ENCODE measurements at places on chromosomes 5 and 9.

GRCh38 chr9:89808756-89809181 lies 204.0 kb downstream of the GADD45G start:
- no peak for DNase-seq

DNA sequence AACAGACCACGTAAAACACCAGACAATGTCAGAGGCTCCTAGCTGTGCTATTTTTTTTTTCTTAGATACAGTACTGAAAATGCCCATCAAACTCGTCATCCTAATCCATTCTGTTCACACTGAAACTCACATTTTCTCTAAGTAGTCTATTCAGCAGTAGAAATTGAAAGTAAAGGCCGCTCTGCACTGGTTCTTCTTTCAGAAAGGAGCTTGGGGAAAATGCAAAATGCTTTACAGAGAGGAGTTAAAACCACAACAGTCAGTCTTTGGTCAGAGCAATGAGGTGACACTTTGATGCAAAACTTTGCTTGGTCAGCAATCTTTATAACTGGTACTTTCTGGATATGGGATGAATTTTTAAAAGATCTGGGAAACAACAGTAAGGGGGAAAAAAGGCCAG lies 43.8 kb upstream of the SUSD1 start:
- no peak for DNase-seq

DNA sequence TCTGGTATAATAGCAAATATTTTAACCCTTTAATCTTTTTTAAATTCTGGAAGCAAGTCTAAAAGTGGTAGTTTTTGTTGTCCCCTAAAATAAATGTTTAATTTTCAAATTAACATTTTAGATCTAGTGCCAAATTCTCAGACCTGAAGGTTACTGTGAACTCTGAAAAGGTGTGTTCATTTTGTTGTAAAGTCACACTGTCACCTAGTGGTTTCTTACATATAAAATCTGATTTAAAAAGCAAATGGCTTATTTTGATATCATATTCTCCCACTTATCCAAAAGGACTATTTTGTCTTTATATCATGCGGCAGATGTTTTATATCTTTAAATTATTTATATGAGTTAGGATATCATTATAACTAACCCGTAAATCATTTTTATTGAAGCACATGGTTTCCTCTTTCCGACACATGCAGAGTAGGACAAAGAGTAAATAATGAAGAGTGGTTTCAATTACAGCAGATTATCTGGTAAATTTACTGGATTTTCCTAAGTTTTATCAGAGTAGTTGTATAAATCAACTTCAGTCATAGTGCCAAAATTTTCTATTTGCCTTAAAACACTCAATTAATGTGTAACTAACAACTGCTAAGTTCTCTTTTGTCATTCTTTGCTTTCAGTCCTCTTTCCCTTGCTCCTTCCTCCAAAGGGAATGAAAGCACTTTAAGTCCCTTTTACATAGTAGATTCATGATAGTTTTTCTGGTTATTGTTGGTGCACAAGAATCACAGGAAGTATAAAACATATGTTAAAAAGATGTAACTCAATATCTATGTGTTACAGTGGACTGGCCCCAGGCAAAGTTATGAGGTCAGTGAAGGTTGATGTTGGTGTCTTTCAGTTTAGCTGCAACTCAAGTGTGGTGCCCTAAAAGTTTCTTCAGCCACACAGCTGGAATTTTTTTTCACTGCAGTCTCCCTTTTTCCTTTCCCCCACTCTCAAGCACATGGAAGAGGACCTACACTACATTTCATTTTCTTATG lies 189.6 kb downstream of the COX7C start:
- DNase-seq: no peak

DNA sequence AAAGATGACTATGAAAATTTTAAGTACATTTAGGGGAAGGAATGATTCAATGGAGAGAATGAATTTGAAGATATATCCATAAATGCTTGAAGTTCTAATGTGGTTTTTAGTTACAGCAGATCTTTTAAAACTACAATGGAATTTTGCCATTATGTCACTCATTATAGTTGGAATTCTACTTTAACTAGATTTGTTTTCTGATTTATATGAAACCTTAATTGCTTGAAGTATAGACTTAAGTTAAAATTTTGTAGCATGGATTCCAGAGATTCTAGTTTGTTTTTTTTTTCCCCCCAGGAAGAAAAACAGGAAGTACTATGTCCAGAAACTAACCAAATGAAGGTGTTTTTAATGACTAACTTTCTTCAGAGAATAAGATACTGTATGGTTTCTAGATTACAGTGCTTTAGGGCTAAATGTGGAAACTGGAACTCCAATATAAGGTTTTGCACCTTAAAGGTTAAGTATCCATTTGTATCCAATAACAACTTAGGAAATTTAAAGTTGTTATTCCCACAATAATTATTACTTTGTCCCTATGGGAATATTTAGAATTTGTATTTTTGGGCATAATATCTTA lies 70.3 kb downstream of the ZSWIM6 start:
- no peak for DNase-seq

GRCh38 chr5:123047706-123048105 lies 11.2 kb upstream of the PPIC start:
- DNase-seq: no peak

- DNase-seq: no peak
Observed at GRCh38 chr9:32331240-32331639, 53.2 kb upstream of the ACO1 start.

DNA sequence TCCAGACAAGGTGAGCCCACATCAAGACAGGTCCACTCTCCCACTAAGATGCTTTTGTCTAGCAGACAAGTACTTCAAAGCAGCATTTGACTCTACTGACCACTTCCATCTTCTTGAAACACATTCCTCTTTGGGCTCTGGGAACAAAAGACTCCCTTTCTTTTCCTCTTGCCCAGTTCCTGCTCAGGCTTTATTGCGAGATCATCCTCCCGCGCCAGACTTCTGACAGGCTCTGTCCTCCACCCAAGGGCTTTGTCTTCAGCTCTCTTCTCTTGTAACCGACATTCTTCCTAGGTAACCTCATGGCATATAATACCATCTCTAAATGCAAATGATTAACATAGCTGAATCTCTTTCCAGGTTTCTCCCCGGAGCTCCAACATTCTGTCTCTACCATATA lies 85.8 kb downstream of the NUDT12 start:
- no peak for DNase-seq

DNA sequence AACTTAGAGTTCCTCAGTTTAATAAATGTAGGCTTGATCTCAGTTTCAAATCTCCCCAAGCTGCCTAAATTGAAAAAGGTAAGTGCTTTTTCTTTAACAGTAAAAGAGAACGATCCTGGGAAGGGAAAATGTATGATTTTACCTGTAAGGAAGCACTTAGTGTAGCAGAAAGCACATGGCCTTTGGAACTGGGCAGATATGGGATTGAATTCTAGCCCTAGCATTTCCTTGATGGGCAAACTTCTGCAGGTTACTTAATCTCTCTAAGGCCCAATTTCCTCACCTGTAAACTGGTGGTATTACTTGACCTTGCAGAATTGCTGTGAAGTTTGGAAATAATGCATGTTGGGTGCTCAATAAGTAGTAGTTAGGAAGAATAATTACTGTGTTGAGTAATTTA lies 11.6 kb downstream of the ANP32B start:
- no peak for DNase-seq

DNA sequence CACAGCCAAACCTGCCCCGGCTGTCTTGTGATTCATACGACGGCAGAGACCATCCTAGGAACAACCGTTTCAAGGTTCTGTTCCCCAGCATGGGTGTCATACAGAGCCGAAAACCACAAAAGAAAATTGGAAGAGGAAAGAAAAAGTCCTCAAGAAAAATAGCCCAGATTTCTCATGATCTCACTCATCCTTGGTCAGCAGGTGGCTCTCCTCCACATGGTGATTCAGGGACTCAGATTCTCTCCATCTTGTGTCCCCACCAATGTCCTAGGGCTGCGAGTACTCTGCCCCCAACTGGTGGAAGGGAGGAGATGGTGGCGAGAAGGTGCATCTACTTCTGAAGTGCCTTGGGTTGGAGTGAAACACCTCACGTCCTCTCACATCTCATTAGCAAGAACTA lies 25.6 kb downstream of the PDZD2 start:
- no peak for DNase-seq

DNA sequence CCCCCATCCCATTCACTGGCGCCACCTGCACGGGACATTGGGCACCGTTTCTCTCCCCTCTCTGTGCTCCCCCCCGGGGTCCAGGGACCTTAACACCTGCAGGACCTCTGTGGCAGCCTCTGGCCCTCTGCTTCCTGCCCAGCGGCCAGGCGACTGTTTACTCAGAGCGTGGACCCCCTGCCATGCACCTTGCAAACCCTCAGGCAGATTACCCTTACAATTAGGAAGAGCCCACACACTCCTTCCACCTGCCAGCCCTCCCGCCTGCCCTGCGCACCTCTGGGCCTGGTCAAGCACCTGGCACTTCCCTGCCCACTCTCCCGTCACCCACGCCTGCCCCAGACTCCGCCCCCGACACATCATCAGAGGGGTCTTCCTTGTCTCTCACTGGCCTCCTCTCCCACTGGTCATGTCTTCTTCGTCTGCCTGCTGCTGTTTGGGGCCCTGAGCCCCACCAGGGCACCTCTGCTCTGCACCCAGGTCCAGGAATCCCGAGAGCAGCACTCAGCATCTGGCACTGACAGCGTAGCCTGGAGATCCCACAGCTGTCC lies 281.3 kb upstream of the IRX4 start:
- no peak for DNase-seq

- no peak for DNase-seq
Observed at GRCh38 chr5:62942384-62942783, 363.8 kb downstream of the LRRC70 start.
